ENCODE measurements at places on chromosomes 7 and 10.

DNA sequence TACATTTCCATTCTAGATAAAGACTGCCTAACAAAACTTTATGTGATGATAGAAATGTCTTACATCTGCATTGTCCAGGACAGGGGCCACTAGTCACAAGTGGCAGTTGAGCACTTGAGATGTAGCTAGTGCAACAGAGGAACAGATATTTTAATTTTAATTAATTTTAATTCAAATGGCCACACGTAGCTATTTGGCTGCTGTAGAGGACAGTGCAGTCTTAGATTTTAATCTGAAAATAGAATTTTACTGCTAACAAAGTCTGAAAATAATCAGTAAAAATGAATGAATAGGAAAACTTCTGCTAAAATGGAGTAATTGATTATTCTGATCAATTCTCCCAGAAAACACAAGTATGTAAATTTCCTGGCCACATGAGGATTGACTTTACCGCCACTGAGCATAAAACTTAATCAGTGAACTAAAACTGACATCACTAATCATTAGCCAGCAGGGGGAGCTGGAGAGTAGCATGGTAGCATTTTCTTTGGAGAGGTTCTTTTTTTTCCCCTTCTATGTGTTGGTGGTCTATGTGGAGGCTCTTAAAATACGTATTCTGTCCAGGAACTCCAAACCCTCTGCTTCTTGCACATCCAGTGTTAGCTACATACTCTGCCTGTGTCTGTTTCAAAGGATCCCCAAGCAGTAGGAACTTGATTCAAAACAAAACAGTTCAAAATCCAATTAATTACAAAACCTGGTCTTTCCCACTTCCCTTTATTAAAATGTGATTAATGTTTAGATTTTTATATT, 52.1 kb downstream of the TSPAN12 start:
- no peak for DNase-seq

DNA sequence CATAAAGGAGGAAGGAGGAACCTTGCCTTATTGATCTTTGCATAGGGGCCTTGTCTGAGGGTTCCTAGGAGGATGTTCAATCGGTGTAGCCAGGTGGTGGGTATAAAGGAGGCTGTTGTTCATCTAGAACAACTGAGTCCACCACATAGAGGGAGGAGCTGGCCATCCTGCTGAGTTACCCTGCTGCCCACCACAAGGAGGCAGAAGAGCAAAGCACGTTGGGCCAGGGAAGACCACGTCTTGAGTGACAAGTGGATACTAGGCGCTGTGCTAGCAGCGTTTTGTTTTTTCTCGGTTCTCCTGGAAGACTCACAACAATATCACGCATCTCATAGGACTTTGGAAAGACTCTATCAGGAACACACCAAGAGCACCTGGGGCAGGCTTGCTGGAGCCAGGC, 20.0 kb downstream of the FOXI2 start:
- no peak for DNase-seq

- no peak for DNase-seq
These were observed 1060.7 kb upstream of the GHITM start for GRCh38 chr10:83078645-83079044.

DNA sequence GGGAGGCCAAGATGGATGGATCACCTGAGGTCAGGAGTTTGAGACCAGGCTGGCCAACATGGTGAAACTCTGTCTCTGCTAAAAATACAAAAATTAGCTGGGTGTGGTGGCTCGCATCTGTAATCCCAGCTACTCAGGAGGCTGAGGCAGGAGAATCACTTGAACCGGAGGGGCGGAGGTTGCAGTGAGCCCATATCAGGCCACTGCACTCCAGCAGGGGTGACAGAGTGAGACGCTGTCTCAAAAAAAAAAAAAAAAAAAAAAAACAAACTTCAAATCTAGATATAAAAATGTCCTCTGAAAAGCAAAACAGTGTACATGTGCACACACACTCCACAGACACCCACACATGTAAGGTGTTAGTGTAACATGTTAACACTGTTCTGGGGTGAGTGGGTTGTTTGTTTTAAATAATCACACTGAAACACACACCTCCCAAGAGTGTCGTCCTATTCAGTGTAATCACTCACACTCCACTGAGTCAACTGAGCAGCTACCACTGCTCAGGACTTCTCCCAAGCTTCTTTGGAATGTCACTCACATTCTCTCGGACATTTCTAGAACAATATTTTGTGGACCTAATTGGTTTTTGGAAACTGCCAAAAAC, 12.8 kb upstream of the RGS10 start:
- DNase-seq = no peak

DNA sequence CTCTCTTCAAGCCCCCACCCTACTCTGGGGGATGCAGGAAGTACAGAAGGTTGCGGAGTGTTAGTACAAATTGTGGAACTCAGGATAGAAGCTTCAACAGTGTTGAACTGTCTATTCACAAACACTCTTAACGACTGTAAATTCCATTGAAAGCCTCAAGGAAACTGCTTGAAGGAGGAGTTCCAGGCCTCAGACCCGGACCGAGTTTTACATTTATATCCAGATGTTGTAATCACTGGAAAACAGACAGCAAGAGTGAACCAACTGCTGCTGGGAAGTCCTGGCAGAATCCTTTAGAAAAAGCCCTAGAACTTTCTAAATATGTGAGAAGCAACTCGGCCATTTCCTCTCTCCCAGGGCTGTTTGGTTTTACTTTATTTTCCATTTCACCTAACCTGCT, 84.1 kb upstream of the LRRC18 start:
- peak; percentile 7 for DNase-seq

DNA sequence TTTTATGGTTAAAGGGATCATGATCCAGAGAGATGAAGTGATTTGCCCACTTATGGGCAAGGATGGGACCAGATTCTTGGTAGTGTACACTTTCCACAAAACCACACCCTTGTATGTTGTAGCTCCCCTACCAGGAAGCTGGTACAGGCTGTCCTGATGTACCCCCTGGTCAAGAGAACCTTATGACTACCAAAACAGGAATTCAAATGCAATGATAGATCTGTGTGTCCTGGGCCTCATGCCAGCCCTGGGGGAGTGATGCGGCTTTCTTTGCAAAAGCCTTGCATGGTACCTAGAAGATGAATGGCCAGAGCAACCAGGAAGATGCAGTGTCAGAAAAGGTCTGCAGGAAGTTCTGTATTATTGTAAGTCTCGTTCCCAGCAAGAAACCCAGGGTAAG, 94.9 kb upstream of the AGK start:
- no peak for DNase-seq

DNA sequence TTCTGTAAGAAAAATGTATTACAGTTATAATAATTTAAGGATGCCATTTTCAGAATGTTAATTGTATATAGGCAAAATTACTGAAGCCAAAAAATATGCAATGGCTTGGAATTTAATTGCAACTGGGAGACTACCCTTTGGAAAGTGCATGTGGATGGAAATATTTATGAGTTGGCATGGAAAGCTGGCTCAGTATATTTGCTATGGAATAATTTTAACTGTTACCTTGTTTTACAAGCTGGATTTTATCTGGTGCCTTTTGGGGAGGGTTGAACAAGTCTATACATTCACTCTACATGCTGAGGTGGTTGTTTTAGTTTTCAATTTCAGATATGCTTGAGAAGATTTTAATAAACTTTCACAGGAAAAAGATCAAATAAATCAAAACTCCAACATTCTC, 80.9 kb upstream of the ABCB5 start:
- no peak for DNase-seq

GRCh38 chr10:11280187-11280932, 262.7 kb downstream of the CELF2 start:
- no peak for DNase-seq

- no peak for DNase-seq
These were observed 4.7 kb downstream of the BAZ1B start for GRCh38 chr7:73517241-73517995.

DNA sequence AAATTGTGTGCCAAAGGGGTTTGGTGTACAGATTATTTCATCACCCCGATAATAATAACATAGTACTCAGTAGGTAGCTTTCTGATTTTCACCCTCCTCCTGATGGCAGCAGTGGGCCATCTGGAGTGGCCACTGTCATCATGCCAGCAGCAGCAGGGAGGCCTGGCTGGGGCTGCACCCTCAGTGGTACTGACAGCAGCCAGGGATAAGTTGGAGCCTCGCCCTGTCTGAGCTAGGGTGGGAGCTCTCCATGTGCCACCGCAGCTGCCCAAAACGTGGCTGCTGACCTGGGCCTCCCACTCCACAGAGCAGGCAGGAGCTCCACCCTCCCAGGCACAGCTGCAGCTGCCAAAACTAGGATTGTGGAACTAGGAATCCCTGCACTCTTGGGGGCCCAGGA, 700.8 kb upstream of the KCND2 start:
- no peak for DNase-seq

- no peak for DNase-seq
These were observed 106.2 kb downstream of the SNX10 start for GRCh38 chr7:26397796-26398426.

DNA sequence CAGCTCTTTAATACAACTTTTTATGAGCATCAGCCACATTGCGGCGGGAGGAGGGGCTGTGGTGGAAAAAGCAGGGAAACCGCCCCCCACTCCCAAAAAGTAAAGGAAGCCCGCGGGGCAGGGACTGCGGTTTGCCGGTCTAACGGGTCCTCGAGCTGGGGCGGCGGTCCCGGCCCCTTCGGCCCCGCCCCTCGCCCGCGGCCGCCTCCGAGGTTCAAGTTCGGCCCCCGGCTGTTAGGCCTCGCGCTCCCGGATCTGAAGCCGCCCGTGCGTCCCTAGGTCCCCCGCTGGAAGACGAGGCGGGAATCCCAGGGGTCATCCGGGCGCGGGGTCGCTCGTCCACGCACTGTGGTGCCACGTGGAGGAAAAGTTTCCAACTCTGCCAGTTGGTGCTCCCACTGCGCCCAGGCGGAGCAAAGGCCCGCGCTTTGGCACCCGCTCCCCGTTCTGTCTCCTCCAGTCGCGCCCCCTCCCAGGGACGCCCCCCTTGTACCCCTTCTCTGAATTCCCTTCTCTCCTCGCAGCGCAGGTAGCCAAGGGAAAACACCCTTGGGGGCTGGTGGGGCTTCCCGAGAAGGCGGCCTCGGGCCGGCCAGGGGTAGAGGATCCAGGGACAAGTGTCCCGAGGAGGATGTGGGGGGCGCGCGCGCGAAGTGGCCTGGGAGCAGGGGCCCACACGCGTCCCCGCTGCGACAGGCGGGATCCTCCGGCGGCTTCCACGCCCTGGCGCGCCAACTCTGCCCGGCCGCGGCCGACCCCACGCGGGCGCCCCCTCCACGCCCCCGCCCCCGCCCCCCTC, 798 bp upstream of the AUTS2 start:
- no peak for DNase-seq

DNA sequence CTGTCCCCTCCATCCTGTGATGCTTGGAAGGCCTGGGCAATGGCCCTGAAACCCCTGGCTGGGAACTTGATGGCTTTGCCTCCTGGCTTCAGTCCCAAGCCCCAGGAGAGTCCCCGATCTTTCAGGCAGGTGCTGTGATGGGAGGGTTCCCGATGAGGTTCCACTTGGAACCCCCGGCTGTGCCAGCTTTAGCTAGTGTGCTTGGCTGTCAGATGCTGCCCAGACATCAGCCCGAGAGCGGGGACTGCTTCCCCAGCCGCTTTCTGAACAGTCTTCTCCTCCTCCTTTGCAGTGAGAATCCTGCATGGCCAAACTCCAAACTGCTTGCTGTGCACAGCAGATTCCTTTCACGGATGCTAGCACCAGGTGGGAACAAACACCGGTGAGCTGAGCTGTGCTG, 58.1 kb downstream of the PKD1L1 start:
- DNase-seq = no peak

- DNase-seq = no peak
These were observed 903 bp upstream of the KCNMA1 start for GRCh38 chr10:77638321-77639101.

- DNase-seq = no peak
These were observed 41.2 kb upstream of the AKR1E2 start for GRCh38 chr10:4784667-4785333.

DNA sequence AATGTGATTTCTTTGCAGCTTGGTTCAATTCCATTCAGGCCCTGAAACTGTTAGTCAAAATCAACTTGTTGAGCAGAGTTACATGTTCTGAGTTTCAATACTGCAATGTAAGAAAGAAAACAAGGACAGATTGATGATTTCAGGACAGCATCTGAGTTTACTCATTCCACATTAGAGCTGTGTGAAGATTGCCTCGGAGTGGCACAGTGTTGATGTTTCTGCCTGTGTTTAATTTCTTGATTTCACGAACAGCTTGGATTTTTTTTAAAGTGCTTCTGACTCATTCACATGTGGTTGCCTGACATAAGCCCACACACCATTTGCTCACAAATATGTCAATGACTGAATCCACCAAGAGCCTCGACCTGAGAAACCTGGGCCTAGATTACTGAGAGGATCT, 101.2 kb upstream of the PARD3 start:
- peak; percentile 71 for DNase-seq

All from AG04449 (cell line).